Epithelial cell of alveolus of lung (primary cell): ENCODE measurements at places on chromosomes 5 and 9. TPM values are rescaled to one million over a fixed set of nuclear protein-coding genes. Genes with fewer than 3 reads are reported as not detected.

The LRRC26 gene
- not detected in 2 replicates for total RNA-seq

The PTRH1 gene
- 15.8 and 34.5 TPM in 2 replicates for total RNA-seq

The ASPN gene
- total RNA-seq, result not detected in 2 replicates

The SLC6A3 gene
- not detected in 2 replicates for total RNA-seq

The PDE4D gene
- 41.5 and 117 TPM in 2 replicates for total RNA-seq

The ZCCHC9 gene
- total RNA-seq, result 18.6 and 20.6 TPM in 2 replicates

The SPATA31A3 gene
- total RNA-seq, result not detected in 2 replicates

The NMUR2 gene
- 0.24 TPM in 1 of 2 replicates, not detected in the other for total RNA-seq

The TAF11L5 gene
- not detected in 2 replicates for total RNA-seq

The PLAC8L1 gene
- not detected in 2 replicates for total RNA-seq

The WDR31 gene
- total RNA-seq, result 0.91 and 1.4 TPM in 2 replicates

The IFNB1 gene
- total RNA-seq, result not detected in 2 replicates

The COL23A1 gene
- not detected in 2 replicates for total RNA-seq

The SPINK13 gene
- total RNA-seq, result not detected in 2 replicates

The PNPLA7 gene
- 0.13 and 0.32 TPM in 2 replicates for total RNA-seq

The SH3TC2 gene
- total RNA-seq, result 0.48 and 0.52 TPM in 2 replicates

The FOXD4L4 gene
- under 0.01 and 0.08 TPM in 2 replicates for total RNA-seq

The PCDHGA7 gene
- total RNA-seq, result 0.65 and 4.0 TPM in 2 replicates

The IGIP gene
- 2.1 and 5.0 TPM in 2 replicates for total RNA-seq

The TLX3 gene
- not detected in 2 replicates for total RNA-seq

The TMEM252 gene
- total RNA-seq, result not detected in 2 replicates

The PCDH12 gene
- total RNA-seq, result 0.64 and 1.3 TPM in 2 replicates

The CETN3 gene
- total RNA-seq, result 12.2 and 17.8 TPM in 2 replicates

The OR1Q1 gene
- total RNA-seq, result not detected in 2 replicates

The FOXE1 gene
- total RNA-seq, result not detected in 2 replicates

The TMCO6 gene
- 4.9 and 50.5 TPM in 2 replicates for total RNA-seq

The ACTBL2 gene
- under 0.01 and 1.2 TPM in 2 replicates for total RNA-seq
